ENCODE measurements at places on chromosomes 2 and 18.
A peak's percentile ranks its signal among the peaks of the same experiment; 100 is the strongest.

GRCh38 chr2:21422050-21422449 is 298.3 kb downstream of the TDRD15 start:
- DNase-seq = no peak

GRCh38 chr2:203688798-203689197 is 17.6 kb upstream of the CD28 start:
- DNase-seq = no peak

- no peak for DNase-seq
These were observed 35.4 kb downstream of the SCN7A start for GRCh38 chr2:166458674-166459073.

GRCh38 chr2:10837298-10838266 is 25.0 kb upstream of the PDIA6 start:
- no peak for DNase-seq

DNA sequence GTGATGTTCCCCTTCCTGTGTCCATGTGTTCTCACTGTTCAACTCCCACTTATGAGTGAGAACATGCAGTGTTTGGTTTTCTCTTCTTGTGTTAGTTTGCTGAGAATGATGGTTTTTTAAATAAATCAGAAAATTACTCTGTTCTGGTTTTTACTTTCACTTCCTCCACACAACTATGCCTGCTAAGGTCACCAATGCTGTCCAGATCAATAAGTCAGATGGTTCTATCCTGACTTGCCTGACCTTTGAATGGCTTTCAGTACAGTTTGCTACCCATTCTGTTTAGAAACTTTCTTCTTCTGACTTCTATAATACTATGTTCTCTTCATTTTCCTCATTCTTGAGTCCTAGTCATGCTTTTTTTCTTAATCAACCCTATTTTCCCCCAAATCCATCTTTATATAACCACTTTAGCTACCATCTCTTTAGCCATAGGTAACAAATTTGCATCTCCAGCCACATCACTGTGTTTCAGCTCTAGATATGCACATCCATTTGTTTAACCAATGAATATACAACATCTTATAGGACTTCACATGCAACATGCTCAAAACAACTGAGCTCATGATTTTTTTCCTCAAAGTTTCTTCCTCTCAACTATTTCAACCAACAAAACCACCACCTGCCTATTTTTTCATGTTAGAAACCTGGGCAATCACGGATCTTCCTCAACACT is 58.8 kb upstream of the SLC38A11 start:
- DNase-seq = no peak

GRCh38 chr2:217825469-217826235 is 177.1 kb downstream of the TNS1 start:
- DNase-seq = no peak

GRCh38 chr2:101264360-101264939 is 11.8 kb downstream of the CNOT11 start:
- DNase-seq = no peak

DNA sequence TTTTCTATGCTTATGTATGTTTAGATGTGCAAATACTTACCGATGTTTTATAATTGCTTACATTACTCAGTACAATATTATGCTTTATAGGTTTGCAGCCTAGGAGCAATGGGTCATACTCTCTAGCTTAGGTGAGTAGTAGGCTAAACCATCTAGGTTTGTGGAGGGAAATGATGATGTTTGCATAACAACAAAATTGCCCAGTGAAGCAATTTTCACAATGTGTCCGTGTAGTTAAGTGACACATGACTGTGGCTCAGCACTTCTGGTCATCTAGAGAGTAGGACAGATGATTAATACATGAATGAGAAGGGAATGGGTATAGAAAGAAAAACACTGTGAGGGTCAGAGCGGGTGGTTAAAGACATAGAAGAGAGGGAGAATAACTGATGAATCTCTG is 2116.2 kb upstream of the PIK3C3 start:
- DNase-seq = no peak

DNA sequence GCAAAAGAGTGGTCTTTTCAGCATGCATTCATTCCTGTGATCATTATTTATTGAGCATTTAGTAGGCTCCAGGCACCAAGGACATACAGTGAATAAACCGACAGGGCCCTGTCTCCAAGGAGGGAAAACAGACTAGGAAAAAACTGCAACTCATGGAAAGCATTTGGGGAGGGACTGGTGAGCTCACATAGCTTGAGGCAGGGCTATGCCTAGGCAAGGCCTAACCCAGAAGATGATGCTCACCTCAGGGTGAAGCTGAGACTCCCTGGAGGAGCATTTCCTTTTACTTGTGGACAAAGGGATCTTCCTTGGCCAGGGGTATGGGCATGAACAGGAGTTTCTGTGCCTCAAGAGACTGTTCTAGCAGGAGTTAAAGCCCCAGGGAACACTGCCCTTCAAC is 3.9 kb downstream of the CXCR1 start:
- DNase-seq = no peak

DNA sequence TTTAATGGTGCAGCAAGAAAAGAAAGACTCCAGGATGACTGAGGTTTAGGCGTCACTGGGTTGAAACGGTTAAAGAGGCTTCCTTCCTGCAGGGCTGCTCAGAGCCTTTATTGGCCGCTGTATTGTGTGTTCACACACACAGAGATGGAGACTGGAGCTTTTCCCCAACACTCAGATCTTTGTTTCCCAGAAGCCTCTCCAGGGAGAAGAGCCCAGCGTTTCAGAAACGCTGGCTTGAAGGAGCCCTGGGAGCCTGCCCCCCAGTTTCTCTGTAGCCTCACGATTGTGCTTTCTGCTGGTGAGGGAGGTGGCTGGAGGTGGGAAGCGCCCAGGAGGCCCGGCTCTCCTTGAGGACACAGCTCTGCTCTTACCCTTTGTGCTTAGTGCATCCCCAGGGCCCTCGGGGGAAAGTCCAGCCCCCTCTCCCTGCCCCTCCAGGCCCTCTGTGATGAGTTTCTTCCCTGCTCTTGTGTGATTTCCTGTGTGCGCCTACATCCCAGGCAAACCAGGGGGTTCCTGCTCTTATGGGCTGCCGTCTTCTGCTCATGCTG is 37.1 kb downstream of the RRM2 start:
- no peak for DNase-seq

- no peak for DNase-seq
These were observed 549 bp upstream of the DPP4 start for GRCh38 chr2:162074632-162074895.

GRCh38 chr18:35143622-35144596 is 96.9 kb upstream of the ZNF397 start:
- DNase-seq = peak; percentile 45

GRCh38 chr18:57807336-57808117 is 4.4 kb upstream of the ATP8B1 start:
- DNase-seq = no peak

DNA sequence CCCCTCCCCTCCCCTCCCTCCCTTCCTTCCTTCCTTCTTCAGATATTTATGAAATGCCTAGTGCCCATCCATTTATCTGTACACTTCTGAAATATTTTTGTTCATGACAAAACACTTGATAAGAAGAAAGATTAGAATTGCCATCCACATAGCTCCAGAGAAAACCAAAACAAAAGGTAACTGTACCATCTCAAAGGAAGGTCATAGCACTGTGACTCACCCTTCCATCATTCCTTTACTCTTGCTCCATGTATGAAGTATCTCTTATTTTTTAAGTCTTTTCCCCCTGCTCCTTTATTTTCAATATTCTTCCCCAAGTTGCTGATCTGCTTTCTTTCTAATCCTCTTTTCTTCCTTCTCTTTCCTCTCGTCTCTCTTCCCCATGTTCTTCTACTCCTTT is 9.9 kb downstream of the CNTNAP5 start:
- DNase-seq = no peak

- DNase-seq = no peak
These were observed 243.0 kb downstream of the DYSF start for GRCh38 chr2:71696381-71696780.

- DNase-seq = no peak
These were observed 111.7 kb downstream of the BCL11A start for GRCh38 chr2:60441800-60442199.

DNA sequence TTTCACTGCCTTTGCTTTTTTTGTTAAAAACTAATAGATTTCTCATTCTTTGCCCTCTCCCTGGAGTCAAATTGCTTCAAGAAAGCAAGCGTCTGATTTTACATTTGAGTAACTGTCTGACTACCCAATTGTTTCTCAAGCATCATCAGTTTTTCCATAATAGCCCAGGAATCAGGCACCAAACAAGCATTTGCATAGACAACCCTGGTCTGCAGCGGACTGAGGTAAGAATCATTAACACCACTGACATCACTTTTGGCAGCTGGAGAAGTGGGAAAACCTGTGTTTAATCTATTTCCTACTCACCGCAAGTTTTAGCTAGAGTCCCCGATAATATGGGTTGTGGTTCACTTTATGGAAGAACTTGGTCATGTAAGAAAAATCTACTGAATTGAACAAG is 55.7 kb downstream of the IRS1 start:
- DNase-seq = no peak

DNA sequence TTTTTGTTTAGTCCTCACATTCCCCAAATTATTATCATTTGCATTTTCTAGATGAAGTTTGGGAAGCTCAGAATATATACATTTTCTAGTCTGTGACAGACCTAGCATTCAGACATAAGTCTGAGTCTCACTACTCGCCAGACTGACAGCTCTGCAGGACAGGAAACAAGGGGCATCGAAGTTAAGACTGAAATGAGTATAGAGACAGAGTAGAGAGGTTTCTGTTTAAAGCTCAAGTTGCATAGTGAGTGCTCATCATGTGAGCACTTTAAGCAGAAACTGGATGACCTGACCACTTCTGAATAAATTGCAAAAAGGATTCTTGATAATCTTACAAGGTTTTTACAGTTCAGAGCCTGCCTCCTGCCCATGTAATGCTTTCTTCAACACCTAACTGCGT is 1.1 kb downstream of the HADHB start:
- no peak for DNase-seq

DNA sequence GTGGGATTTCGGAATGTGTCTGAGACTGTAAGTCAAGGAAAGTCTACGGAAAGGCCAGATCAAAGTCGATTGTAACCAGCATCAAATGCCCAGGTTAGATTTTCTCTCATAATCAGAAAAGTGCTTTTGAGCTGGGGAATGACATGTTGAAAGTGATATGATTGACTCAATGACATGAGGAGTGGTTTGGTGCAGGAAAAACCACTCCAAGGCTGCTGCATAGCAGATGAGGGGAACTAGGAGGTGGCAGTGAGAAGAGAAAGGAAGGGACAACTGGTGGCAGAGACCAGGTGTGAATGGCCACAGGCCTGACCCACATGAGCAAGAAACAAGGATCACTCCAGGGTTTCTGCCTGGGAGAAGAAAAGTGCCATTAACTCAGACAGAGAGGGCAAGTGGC is 822 bp downstream of the SLC35F6 start:
- DNase-seq = no peak

GRCh38 chr2:1577846-1578245 is 164.6 kb downstream of the TPO start:
- no peak for DNase-seq

- DNase-seq = no peak
These were observed 59.7 kb downstream of the POLE4 start for GRCh38 chr2:75018162-75018561.

DNA sequence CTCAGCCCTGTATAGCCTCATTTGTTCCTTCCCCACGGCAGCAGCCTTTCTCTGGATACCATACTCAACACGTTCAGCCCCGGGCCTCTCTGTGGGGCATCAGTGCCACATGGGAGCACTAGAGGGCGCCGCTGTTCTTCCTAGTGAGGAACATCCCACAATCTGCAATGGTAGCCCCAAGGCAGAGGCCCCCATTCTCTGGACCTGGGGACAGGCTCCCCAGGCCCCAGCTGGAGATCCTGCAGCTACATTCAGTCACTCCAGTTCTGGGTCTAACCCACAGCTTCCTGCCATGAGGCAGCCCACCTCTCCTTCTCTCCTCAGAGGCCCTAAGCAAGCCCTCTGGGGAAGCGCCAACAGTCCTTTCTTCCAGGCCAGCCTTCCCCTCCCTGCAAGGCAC is 14.2 kb upstream of the SFXN5 start:
- DNase-seq = peak; percentile 80

DNA sequence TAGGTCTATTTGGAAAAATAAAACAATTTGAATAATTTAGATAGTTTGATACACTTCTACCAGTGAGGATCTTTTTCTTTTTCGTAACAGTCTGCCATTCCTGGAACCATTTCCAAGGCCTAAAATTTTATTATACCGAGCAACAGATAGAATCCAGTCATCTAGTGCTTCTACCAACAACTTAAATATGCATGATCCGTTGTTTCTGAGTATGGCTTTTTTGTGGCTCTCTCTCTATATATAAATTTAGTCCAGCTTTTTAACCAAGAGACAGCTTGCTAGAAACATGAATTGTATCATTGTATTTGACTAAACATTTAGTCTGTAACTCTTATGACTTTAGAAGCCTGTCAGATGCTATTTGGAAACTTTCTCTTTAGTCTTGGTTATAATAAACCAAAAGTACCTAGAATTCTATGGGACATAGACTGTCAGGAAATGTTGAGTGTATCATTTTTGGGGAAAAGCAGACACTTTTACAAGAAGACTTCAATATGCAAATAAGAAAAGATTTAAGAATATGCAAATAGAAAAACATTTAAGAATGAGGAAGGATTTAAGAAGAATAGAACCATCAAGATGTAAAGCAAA is 161.4 kb downstream of the ZEB2 start:
- no peak for DNase-seq

- no peak for DNase-seq
These were observed 283.4 kb upstream of the FBXO11 start for GRCh38 chr2:48189552-48190228.

- DNase-seq = no peak
These were observed 43.3 kb downstream of the LONRF2 start for GRCh38 chr2:100278986-100279385.

DNA sequence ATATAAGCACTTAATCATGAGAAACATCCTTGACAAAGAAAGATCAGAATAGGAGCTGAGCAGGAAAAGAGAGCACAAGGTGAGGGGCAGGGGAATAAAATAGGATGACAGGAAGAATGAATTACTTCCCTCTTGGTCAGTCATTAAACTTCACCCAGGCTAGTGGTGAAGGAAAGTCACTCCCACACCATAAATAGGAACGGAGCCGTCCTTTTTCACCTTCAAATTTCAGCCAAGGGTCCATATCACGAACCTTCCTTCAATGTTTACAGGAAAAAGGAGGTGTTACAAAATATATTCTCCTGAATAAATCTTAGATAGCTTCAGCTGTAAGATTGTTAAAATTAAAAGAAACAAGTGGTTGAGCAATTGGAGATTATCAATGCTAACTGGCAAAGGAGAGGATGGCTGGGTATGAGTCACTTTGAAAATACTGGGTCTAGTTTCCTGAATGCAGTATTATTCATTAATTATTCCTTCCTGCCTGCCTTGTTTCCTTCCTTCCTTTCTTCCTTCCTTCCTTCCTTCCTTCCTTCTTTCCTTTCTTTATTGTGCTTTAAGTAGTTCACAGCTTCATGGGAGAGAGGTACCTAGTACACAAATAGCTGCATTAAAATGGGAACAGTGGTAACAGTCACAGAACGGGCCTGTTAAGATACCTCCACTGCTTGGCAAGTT is 292.3 kb upstream of the ID2 start:
- no peak for DNase-seq

GRCh38 chr2:172119089-172119488 is 16.4 kb upstream of the DLX2 start:
- no peak for DNase-seq
